ENCODE measurements at places on chromosomes 1 and 21.

DNA sequence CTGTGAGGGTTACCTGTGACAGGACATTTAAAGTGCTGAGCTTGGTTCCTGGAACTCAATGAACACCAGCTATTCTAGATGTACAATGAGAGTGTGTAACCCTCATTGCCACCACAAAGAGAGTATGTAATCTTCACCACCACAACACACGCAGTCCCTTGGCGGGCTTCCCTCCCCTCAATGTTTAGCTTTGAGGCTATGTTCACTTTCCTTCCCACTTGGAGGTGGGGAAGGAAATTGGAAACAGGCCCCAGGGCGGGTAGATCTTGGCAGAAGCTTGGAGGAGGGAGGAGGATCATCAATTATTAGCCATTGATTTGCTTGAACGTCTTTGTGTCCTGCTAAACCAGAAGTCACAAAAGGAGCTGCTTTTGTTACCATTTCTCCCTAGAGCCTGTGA, 8.3 kb upstream of the COL16A1 start:
- no peak for DNase-seq

- DNase-seq: no peak
Measured at GRCh38 chr1:173117108-173117633, 66.4 kb upstream of the TNFSF18 start.

DNA sequence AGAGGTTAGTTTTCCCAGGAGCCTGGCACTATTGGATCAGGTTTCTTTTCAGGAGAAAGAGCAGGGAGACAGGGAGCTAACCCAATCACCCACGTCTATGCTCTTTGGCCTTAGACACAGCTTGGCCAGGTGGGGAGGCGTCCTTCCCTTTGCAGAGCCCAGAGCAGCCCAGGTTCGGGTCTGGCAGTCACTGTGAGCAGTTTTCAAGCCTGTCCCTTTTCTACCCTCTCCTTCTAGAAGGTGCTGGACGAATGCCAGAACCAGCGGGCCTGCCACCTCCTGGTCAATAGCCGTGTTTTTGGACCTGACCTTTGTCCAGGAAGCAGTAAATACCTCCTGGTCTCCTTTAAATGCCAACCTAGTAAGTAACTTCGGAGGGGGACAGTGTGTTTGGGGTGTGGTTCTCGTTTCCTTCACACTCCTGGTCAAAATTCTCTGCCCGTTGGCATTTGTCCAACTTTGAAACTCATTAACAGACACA, 44.9 kb downstream of the EVA1C start:
- no peak for DNase-seq

- DNase-seq: no peak
Measured at GRCh38 chr1:186780076-186780475, 48.7 kb upstream of the PLA2G4A start.

DNA sequence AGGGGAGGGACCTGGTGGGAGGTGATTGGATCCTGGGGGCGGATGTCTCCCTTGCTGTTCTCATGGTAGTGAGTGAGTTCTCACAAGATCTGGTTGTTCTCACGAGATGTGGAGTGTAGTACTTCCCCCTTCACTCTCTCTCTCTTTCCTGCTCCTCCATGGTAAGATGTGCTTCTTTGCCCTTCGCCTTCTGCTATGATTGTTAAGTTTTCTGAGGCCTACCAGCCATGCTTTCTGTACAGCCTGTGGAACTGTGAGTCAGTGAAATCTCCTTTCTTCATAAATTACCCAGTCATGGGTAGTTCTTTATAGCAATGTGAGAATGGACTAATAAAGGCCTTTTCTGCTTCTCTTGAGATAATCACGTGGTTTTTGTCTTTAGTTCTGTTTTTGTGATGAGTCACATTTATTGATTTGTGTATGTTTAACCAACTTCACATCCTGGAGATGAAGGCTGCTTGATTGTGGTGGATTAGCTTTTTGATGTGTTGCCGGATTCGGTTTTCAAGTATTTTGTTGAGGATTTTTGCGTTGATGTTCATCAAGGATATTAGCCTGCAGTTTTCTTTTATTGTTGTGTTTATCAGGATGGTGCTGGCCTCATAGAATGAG, 45.5 kb downstream of the RABGAP1L start:
- peak; percentile 50 for DNase-seq

DNA sequence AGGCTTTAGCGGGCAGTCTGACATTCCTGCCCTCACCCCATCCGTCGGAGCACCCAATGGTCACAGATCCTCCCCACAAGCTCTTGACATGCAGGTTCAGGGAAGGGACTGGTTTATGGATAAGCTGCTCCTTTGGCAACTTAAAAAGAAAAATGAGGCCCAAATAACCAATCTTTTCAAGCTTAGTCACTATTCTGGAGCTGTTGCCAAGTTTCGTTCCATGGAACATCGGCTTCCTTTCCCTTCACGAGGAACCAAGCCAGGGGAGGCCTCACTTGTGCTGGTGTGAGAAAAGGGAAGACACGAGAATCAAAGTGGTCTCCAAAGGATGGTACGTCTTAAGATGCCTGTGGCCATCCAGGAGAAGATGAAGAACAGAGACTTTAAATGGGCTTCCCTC, 46.1 kb upstream of the LPAR3 start:
- no peak for DNase-seq

GRCh38 chr1:29974316-29974724, 738.0 kb downstream of the PTPRU start:
- no peak for DNase-seq

DNA sequence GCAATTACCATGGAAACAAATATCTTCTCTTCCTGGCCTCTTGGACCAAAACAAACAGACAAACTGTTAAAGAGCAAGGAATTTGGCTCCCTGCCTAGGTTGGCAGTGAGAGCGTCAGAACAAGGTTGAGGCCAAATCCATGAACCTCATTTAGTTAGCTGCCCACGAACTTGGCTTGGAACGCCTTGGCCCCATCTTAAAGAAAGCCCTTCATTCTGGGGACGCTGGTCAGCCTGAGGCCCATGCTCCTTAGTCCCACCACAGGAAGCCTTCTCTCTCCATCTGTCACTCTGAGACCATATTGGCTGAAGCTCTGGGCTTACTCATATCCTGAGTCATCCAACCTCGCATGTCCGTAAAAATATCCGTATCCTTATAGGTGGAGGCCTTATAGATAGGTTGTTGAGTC, 62.4 kb upstream of the DIRAS3 start:
- DNase-seq: no peak

DNA sequence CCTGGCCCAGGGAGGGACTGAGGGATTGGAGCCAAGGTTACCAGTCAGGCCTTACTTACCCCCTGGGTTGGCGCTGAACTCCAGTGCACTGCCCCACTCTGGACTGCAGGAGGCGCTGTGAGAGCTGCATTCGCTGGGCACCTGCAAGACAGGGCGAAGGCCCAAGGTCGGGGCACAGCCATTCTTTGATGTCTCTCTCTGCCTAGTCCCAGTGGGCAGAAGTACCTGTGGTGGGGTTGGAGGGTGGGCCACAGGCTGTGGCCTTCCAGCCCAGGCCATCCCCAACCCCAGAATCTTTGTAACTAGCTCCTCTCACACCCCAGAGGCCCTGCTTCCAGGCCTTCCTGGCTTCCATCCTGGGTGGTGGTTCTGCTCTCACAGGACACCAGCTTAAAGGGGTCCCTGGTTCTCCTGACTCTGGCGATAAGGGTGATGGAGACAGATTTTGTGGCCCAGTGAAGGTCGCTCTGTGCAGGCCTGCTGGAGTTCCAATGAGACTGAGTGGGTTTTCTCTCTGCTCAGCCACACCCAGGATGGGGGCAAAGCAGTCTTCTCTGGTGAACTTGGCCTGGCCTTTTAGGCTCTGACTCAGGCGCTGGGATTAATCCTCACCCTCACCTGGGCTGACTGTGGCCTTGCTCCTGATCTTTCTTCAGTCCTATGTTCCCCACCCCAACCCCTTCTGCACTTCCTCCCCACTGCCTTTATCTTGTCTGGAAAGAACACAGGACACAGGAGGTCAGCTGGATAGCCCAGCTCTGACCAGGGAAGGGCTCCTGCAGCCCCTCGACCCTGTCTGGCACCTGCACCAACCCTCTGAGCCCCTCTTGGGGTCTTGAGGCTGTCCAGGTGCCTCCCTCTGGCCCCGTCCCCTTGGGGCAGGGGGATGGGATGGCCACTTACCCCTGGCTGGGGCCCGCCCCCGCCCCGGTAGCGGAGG, 954 bp downstream of the MYOG start:
- DNase-seq: no peak

- DNase-seq: no peak
Measured at GRCh38 chr1:227912866-227913265, 34.9 kb downstream of the WNT9A start.

- no peak for DNase-seq
Measured at GRCh38 chr1:25245809-25246599, 1.2 kb downstream of the RSRP1 start.

GRCh38 chr1:167248707-167249642, 28.3 kb downstream of the POU2F1 start:
- no peak for DNase-seq

GRCh38 chr1:228922722-228923376, 187.6 kb downstream of the RHOU start:
- no peak for DNase-seq

- no peak for DNase-seq
Measured at GRCh38 chr1:218496561-218496960, 151.4 kb downstream of the TGFB2 start.

DNA sequence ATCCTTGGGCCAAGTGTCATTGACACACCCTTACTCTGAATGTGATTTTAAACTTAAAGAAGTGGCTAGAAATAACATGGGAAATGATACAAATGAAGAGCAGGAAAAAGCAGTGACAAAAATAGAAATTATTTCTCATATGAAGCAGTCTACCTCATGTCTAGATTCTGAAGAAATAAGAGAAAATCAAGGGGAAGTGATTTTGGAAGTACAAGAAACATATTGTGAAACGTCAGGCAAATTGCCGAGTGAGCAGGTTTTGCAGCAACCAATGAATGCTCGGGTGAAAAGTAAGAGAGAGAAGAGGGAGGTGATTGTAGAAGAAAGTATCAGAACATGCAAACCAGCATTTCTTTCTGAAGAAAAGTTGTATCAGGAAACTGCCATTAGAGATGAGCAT, 130.7 kb downstream of the MACF1 start:
- no peak for DNase-seq

DNA sequence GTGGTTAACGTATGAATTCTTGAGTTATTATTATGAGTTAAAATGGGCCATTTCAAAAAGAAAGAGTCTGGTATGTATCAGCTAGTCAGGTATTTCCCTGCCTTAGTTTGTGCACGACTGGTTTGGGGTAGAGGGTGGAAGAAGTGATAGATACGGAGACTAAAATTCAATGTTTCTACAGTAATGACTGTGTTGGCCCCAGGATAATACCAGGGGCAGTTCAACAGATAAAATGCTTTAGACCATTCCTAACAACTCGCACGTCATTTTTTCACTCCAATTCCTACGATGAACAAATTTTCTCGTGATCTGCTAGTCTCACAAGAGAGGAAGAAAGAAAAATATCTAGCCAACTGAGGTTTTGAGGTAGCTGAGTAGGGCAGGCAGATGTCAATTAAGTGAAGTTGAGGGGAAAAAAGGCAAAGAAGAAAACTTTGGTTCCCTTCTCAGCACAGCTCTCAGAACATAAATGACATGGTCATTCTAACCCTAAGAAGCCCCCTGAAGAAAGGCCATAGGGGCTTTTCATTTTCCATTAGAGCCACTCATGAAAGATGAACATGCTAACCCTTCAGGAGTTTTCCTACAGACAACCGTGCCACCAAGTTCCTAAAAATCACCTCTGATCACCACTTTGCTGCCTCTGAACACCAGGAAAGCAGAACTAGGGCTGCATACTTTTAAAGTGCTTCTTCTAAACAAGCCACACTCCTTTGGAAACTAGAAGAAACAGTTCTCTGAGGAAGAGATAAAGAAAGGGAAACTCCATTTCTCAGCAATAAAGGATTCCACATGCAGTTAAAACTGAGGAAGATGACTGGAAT, 5.6 kb downstream of the MCOLN2 start:
- DNase-seq: no peak

- DNase-seq: no peak
Measured at GRCh38 chr1:31145648-31146047, 80.1 kb upstream of the PUM1 start.

GRCh38 chr1:109239409-109240068, 9.8 kb upstream of the CELSR2 start:
- DNase-seq: peak; percentile 39

DNA sequence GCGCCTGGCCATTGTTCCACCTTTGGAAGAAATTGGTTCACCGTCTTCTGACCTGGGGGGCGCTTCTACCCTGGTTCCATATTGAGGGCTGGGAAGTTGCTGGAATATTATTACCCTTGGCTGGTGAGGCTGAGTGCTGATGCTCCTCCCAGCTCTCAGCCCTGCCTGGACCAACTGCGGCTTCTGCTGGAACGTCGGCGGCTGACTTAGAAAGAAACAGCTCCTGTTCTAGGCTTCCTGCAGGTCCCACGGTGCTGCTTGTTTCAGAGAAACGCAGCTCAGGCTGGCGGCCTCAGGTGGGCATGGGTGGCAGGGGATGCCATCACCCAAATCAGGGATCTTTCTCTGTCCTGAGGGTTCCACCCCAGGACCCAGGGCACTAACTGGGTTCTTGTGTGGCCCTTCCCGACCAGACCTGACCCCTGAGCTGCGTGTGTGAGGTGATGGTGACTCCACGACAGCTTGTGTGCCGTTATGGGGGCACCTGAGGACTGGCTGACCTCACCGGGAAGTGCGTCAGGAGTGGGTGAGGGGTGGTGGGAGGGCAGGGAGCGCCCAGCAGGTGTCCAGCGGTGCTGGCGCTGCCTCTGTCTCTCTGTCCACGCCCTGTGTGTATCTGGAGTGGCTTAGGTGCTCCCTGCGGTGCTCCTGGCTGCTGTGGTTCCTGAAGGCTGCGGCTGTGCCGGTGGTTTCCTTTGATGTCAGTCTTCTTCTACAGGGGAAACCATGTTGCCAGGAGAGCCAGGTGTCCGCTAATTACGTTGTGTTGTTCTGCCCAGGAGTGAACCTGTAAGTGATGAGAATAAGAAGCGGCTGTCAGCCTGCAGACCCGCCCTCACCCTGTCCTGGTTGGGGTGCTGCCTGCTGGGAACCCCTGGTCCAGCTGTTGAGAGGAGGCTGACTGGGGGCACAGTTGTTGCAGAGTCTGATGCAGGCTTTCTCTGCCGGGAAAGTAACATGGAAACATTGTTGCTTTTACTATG, 8.9 kb downstream of the SKI start:
- peak; percentile 74 for DNase-seq

GRCh38 chr1:181049378-181049777, 15.6 kb downstream of the MR1 start:
- DNase-seq: no peak

GRCh38 chr21:34333121-34333739, 30.6 kb upstream of the KCNE2 start:
- DNase-seq: no peak

DNA sequence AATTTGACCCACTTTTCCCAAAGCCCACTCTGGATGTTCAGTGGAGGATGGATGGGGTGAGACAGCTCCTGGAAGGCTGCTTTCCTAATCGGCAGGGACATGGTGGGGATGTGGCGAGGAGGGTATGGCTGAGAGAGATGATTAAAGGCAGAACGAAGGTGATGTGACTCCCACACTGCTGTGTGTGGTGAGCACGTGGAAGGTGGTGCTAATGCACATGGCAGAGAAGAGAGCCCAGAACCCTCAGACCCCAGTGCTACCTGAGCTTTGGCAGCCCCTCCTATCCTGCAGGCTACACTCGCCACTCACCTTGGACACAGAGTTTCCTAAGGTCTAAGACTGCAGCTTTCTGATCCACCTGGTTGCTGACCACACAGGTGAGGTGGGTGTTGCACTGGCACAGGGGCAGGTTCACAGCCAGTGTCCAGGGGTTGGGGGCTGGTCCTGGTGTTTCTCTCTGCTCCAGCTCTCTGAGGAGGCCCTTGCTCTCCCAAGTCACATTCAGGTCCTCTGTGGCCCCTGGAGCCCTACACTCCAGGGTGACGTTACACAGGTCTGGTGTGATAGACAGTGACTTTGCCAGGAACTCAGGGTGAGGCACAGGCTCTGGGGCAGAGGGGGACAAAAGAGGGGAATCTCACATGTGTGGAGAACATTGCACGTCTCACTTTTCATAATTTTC, 151.4 kb upstream of the ETV3 start:
- DNase-seq: no peak

Data from CD4-positive, alpha-beta T cell treated with Interleukin-10 for 1 hour (primary cell).